ENCODE measurements at places on chromosomes 3 and 15.

DNA sequence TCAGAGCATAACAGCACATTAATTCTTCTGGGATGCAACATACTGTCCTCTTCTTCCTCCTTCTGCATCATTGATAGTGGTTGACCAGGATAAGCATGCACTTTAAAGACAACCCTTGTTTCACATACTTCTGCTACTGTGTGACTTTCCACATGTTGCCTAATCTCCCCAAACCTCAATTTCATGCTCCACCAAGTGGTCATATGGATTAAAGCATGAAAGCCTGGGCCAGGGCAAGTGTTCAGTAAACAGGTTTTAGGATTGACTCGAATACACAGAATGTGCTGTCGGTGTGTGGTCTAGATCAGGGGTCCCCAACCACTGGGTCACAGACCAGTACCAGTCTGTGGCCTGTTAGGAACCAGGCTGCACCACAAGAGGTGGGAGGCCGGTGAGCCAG, 22.5 kb upstream of the BFSP2 start:
- no peak overlapping the region for H3K4me3 ChIP-seq
- no peak overlapping the region for H3K27ac ChIP-seq
- DNase-seq = no peak

DNA sequence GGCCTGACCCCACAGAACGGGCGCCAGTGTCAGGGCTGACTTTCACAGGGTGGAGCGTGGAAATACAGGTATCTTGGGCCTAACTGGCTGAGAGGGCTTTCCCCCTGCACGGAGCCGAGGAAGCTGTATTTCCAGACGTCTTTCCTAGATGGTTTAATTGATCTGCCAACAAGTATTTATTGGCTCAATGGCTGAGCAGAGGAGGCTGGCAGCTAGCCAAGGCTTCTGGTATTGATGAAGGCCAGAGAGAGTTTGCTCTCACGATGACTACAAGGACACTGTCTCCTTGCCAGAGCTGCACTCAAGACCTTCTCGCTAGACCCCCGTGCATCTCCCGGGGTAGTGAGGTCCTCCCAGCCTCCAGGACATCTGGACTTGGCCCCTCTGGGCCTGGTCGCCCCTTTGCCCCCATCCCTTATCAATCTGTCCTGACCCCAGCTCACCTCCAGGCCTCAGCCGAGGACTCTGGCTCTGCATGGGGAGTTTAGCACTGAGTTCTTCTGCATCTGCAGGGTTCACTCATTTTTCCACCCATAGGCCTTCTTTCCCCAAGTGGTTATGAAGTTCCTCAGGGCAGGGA, 20.6 kb downstream of the SPSB4 start:
- H3K27ac ChIP-seq = no peak overlapping the region
- no peaks in the 10 kb centered on the region for H3K36me3 ChIP-seq
- H3K27me3 ChIP-seq = no peaks in the 10 kb centered on the region
- H3K4me1 ChIP-seq = peaks cover 9% of the 10 kb centered on the region

DNA sequence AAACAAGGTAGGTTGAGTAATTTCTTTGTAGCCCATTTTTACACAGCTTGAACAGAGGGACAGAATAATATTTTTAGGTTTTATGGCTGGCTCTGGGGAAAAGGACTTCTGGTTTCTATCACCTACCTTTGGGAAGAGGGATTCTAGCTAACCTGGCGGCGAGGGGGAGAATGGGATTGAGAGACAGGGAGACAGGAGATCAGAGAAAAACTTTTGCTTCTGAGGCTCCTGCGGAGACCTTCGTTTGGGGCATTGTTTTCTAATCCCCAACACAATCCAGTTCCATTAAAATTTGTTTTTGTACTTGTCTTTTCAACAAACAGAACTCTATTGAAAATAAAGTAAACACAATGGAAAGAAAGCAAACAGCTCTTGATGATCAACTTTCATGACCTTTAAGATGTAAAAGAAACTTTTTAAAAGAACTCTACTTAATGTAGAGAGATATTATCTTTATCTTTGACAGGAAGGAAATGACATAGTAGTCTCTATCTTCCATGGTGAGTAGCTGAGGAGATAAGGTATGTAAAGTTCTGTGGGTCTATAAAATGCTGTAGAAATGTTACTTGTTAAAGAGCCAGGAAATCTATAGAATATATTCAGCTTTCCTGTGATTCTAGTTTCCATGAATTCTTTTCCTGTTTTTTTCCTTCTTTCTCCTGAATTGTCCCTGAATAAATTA, 37.0 kb upstream of the P2RY1 start:
- H3K36me3 ChIP-seq = no peaks in the 10 kb centered on the region
- no peak overlapping the region for H3K27ac ChIP-seq
- H3K27me3 ChIP-seq = no peaks in the 10 kb centered on the region
- H3K4me1 ChIP-seq = no peaks in the 10 kb centered on the region
- H3K4me3 ChIP-seq = no peak overlapping the region

GRCh38 chr15:59553879-59554735, 57.5 kb upstream of the GCNT3 start:
- no peak overlapping the region for H3K27ac ChIP-seq
- DNase-seq = no peak
- H3K4me3 ChIP-seq = no peak overlapping the region
- no peaks in the 10 kb centered on the region for H3K4me1 ChIP-seq
- H3K27me3 ChIP-seq = no peaks in the 10 kb centered on the region

DNA sequence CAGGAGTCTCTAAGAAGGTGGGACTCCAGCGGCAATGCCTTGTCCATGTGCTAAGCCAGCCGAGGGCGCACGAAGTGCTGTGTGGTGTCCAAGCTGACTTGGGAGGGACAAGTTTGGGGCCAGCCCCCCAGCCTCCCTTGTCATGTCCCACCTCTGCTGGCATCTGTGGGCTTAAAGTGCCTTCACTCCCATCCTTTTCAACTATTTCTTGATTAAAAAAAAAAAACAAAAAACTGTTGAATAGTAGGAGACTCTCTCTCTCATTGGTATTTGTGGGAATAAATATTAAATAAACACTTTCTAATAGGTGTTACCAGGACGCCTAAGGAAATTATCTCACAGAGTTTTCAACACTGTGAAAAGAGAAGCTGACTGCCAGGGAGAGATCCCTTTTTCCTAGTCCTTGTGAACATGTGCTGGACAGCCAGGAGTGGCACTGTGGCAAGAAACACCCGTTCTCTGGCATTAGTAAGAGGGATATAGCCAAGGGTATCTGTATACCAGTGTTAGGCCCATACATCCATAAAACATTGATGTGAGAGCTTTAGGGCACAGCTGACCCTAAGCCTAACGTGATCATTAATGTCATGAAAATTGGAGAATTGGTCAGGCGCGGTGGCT, 158.0 kb downstream of the IGF1R start:
- H3K4me3 ChIP-seq = no peak overlapping the region
- no peak overlapping the region for H3K27ac ChIP-seq
- no peaks in the 10 kb centered on the region for H3K4me1 ChIP-seq
- no peaks in the 10 kb centered on the region for H3K27me3 ChIP-seq

DNA sequence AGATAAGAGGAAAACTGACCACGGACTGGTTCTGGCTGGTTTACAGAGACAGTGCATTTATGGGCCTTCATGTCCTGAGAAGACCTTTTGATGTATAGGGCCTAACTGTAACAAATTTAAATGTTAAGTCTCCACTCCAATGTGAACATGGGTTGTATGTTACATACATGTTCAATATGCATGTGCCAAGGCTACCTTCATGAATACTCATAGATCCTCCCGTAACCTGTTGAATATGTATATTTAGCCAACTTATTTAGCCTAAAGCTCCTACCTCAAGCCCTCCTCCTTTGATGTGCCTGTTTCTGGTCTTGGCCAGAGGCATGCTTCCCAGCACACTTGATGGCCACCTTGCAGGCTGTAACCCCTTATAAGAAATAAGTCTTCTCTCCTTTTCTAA, at the start of gene OR5H2:
TSS of gene OR5H2 (plus strand) at position 301 of the 400 bp plus-strand sequence. CDS start 398 bp downstream, outside the sequence.
- H3K36me3 ChIP-seq = no peaks in the 10 kb centered on the region
- no peaks in the 10 kb centered on the region for H3K4me1 ChIP-seq
- DNase-seq = no peak

GRCh38 chr3:104805508-104805907, 561.2 kb upstream of the ALCAM start:
- H3K27ac ChIP-seq = no peak overlapping the region
- no peak overlapping the region for H3K4me3 ChIP-seq
- no peak for DNase-seq
- H3K27me3 ChIP-seq = no peaks in the 10 kb centered on the region

DNA sequence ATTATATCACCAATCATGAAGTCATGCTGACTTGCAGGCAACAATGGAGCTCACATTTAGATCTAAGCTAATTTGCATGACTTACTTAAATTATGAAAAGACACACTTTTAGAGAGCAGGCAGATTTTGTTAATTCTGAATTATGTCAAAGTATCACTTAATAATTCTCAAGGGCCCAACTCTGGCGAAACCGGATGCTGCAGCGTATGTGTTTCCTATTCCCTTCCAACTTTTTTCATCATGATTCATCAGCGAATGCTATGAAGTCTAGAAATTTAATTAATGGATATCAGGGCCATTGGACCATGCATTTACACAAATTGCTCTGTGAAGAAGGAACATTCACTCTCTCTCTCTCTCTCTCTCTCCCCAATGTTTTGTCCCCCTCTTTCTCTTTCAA, 63.5 kb upstream of the GOLGA8A start:
- no peak for DNase-seq
- no peak overlapping the region for H3K4me3 ChIP-seq
- no peaks in the 10 kb centered on the region for H3K36me3 ChIP-seq
- no peak overlapping the region for H3K27ac ChIP-seq
- peaks cover 30% of the 10 kb centered on the region for H3K27me3 ChIP-seq
- H3K4me1 ChIP-seq = peaks cover 7% of the 10 kb centered on the region

DNA sequence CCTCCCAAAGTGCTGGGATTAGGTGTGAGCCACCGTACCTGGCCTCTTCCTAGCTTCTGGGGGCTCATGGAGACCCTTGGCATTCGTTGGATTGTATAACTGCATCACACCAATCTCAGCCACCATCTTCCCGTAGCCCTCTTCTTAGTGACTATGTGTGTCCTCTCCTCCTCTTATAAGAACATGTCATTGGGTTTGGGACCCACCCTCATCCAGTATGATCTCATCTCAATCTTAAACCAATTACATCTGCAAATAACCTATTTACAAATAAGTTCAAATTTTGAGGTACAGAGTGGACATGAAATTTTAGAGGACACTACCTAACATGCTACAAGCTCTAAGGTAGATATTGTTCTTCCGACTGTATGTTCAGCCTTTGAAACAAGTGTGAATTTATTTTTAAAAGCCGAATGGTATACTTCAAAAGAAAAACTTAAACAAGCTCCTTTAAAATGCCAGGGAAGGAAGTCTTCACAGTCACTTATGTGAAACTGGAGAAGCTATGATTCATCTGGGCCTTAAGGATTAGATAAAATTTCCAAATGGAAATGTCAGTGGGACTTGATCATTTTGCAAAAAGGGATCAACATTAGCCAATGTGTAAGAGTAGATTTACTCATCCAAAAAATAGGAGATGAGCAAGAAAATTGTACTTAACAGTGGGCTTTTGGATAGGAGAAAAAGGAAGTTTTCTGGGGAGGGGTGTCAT, 225.7 kb downstream of the MEX3B start:
- no peak overlapping the region for H3K27ac ChIP-seq
- H3K36me3 ChIP-seq = no peaks in the 10 kb centered on the region
- no peaks in the 10 kb centered on the region for H3K4me1 ChIP-seq
- H3K4me3 ChIP-seq = no peak overlapping the region

DNA sequence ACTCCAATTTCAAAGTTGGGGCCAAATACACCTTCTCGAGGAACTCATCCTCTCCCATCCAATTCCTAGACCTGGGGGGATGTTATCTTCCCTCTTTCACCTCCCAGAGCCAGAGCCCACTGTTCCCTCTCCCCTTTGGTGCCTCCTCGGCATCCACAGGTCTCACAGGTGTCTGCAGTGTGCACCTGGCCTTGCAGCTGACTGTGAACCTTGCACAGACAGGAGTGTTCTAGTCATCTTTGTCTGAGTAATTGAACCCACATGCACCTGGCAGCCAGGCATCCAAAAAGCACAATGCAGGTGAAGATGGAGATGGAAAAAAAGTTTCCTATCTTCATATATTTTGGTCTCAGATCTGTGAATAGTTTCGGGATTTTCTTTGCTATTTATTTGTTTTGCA, 30.8 kb downstream of the PCOLCE2 start:
- H3K4me3 ChIP-seq = no peak overlapping the region
- no peaks in the 10 kb centered on the region for H3K27me3 ChIP-seq
- no peaks in the 10 kb centered on the region for H3K4me1 ChIP-seq
- no peaks in the 10 kb centered on the region for H3K36me3 ChIP-seq
- DNase-seq = no peak

GRCh38 chr3:180531303-180532278, 70.4 kb upstream of the TTC14 start:
- no peaks in the 10 kb centered on the region for H3K4me1 ChIP-seq
- H3K27me3 ChIP-seq = no peaks in the 10 kb centered on the region
- DNase-seq = no peak
- H3K4me3 ChIP-seq = no peak overlapping the region
